ENCODE measurements at places on chromosomes 1 and 21. TPM values are rescaled to one million over a fixed set of nuclear protein-coding genes. Genes with fewer than 3 reads are reported as not detected.
A peak's percentile ranks its signal among the peaks of the same experiment; 100 is the strongest.

Gene FNDC10
- polyA plus RNA-seq: 2.4 TPM

Gene C8A
- polyA plus RNA-seq: 0.34 TPM

Gene SAMD11
- 18.1 TPM for polyA plus RNA-seq

Gene GNG4
- polyA plus RNA-seq: 41.6 TPM

Gene C4BPA
- 0.04 TPM for polyA plus RNA-seq

Gene SLAMF9
- polyA plus RNA-seq: 0.33 TPM

GRCh38 chr1:43586136-43586731, 55.6 kb downstream of the PTPRF start:
- DNase-seq: no peak

DNA sequence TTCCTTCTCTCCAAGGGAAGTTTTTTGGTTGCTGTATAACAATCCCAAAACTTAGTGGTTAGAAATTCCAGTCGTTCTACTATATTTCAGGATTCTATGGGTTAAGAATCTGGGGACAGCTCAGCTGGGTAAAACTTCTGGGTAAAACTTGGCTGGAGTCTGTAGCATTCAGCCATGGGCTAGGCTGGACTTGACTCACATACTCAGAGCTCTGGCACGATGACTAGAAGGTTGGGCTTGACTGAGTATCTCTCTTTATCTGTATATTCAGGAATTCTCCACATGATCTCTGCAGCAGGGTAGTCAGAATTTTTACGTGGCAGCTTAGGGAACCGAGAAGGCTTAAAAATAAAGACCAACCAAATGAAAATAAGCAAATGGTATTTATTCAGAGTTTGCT, 28.2 kb upstream of the HRNR start:
- no peak for DNase-seq

GRCh38 chr1:168892931-168893330, 163.9 kb upstream of the DPT start:
- DNase-seq: no peak

DNA sequence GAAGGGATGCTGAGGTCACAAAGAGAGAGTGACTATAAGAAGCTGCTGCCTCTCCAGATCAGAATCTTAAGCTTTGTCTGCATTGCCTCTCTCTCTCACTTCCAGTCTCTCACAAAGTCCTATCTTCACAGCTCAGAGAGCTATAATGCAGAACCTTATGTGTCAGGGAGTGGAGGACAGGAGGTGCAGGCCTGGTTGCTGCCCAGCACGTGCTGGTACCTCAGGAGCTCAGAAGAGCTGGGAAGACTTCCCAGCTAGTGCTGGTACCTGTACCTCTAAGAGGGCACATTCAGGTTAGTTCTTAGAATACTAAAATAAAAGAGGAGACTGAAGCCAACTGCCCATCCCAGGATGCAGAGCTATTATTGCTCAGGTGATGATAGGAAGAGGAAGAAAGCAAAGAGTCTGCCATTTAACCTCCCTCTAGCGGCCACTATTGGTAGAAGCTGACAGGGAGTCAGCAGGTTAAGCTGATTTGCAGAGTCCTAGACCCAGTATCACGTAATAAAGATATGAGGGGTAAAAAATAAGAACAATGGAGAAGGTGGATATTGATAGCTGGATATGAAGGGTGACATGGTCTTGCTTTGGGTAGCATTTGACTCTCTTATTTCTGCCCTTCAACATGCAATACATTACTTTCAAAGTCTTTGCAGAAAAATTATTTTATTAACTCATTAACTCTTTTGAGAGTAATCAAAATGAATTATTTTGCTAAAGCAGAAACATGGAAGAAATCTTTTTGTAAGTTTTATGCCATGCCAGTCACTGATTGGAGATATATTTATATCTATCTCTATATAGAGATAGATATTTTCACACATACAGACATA, 138.1 kb upstream of the HMCN1 start:
- DNase-seq: peak; percentile 22

DNA sequence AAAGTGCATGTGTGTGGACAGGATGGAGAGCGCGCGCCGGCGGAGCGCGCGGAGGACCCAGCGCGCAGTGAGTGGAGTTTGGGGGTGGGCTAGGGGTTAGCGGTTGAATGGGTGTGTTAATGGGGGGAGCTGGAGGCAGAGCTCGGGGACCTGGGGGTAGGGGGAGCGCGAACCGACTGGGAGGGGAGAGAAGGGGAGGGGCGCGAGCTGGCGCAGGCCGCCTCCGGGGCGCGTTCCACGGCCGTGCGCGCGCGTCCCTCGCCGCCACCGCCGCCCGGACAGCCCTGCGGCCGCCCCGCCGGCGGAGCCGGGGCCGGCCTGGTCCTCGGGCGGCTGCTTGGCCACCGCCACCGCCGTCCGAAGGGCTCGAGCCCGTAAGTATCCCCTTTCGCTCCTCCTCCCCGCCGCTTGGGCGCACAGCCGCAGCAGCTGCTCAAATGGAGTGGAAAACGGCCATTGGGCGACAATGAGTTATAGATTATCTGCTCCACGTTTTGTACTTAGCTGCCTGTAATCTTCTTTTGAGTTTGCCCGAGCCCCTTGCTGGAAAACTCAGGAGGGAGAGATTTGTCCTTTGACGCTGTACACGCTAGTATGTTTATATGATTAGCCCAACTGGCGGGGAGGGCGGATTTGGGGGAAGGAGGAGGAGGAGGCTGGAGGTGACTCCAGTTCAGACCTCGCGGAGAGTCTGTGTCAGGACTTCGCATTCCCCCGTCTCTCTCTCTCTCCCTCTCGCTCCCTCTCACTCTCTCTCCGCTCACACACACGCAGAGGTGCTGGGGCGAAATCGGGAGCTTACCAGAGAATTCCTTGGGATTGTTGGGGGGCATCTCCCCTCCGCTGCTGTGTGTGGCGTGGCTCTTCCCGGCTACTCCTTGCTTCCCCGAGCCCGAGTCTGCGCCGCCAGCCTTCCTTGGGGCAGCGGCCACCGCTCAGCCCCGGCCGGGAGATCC, at the start of gene ADGRL2:
Gene ADGRL2, plus strand, starts transcription at position 240 of the 956 bp plus-strand sequence. CDS start 36,051 bp downstream, outside the sequence.
- DNase-seq: peak; percentile 94

DNA sequence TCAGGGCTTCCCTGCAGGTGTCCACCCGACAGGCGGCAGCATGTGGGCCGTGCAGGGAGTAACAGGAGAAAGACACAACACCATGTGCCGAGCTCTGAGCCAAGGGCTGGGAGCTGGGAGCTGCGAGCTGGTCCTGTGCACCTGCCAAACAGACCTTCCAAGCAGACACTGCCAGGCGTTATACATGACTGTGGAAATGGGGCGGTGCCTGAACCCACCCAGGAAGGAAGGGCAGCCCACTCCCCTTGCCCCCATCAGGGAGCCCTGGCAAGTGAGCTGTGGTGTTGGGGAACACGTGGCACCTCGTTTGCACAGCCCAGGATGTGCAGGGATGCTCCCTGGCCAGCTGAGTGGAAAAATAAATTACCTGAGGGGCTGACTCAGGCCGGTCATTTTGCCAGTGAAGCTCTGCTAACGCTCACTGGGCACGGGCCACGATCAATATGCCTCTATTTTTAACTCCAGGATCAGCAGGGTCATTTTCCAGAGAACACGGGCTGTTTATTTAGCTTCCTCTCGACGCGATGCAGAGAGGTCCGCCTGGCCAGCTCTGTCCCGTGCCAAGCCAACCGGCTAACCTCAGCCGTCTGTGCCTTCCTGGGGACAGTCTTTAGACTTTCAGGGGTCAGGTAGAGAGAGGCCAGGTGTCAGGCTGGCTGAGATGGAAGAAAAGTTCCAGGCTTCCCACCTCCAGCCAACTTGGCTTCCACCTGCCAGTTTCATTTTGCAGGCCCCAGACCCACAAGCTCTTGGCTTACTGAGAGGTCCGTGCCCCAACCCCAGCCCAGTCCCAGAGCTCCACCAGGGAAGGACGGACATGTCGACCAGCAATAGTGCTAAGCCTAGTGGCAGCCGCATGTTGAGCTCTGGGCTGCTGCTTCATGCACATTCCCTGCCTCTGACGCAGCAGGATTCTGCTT, 196.7 kb upstream of the VAMP3 start:
- no peak for DNase-seq

- DNase-seq: peak; percentile 19
Observed at GRCh38 chr1:233668725-233669294, 54.9 kb downstream of the KCNK1 start.

DNA sequence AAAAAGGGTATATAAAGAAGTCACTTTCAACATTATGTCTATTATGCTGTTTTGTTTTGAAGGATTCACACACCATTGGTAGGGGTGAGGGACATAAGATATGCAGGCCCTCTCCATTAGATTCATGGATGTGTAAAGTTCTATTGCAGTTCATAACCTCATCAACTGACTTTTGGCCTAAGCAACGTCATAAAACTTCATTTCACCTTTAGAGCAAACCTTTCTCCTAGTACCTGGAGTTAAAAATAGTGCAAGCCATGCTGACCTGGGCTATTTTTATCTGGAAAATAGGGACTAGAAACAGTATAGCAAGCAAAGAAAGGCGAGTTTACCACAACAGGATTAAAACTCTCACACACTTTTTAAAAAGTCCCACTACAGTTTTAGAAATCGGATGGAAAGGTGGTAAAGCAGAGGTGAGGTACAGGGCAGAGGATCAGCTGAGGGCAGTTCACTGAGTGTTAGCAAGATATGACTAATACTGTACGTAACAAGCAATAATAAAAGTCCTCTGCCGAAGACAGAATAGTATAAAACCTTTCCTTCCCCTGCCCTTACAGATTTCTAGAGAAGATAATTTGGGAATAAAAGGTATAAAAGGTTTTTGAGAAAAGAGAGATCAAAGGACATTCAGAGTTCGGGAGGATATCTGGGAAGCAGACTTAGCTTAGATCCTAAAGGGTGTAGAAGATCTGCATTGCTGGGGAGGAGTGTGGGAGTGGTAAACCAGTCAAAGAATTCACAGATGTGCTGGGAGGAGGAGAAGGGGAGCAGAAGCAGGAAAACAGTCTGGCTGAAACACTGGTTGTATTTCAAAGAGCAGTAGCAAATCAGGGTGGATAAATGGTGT, 14.3 kb downstream of the EGLN1 start:
- DNase-seq: peak; percentile 86

DNA sequence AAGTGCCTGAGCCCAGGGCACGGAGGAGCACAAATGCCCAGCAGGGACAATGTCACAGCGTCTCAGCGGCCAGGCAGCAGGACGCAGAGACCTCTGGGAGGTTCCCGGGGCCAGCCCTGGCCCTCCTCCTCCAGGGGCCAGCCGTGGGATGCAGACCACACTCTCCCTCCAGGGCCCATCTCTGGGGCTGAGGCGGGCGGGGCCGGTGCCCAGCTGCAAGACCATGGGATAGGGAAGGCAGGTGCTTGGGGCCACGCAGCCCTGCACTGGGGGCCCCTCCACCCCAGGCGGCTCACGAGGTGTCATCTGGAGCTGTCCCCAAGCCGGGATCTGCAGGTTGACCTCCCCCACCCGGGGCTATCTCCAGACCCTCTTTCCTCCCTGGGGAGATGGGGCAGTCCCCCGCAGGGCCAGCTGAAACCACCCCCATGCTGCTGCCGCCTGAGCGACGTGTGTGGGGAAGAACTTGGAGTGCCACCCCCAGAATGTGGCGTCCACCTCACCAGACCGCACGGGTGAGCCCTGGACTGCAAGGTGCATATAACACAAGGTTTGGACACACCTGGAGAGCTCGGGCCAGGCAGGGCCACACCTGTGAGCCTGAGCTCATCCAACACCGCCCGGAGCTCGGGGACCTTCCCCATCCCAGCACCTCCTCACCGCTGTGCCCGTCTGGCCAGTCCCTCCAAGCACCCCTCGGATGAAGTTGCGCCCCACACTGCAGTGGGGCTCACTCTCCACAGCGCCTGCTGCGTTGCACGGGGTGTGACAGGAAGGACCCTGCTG, 4.1 kb upstream of the TTLL10 start:
- no peak for DNase-seq

DNA sequence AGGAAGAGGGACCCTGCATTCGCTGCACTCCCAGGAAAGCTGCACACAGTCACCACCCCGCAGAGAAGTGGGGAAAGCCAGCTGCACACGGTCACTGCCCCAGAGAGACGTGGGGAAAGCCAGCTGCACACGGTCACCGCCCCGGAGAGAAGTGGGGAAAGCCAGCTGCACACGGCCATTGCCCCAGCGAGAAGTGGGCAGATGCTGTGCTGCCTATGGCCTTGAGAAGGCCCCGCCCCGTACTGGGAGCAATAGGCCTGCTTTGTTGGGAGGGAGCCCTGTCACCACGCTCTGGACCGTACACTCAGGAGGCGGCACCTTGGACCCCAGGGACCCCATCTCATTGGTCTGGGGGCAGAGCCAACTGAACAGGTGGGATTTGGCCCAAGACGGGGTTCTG, 4.3 kb upstream of the GPR153 start:
- no peak for DNase-seq

DNA sequence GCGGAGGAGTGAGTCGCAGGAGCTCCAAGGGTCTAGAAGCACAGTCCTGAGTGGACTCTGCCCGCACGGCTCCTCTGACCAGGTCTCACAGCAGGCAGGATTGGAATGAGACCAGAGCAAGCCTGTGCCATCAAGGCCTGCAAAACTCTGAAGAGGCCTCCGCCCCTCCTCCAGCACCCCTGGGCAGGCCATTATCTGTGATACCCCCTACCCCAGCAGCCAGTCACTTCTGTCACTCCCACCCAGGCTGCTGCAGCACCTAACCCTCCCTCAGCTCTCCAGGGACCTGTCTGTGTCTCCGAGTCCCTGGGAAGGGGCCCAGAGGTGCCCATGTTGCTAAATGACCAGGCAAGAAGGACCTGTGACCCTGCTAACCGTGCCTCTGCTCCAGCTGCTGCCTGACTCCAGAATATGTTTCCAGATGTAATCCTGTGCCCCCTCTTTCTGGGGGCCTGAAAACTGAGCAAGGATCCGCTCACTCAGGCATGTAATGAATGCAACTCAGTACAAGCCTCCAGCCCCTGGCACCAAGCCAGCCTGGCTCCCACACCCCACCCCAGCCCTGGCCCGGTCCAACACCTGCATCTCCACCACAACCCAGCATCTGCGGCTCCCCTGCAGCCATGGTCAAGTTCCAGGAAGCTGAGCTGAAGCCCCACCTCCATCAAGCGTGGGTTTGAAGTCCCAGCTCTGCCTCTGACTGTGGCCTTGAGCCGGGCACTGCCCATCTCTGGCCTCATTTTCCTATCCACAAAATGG, 22.1 kb upstream of the COL16A1 start:
- no peak for DNase-seq

- no peak for DNase-seq
Observed at GRCh38 chr1:28801461-28801860, 10.5 kb upstream of the OPRD1 start.

GRCh38 chr1:51714374-51715019, 97.6 kb downstream of the OSBPL9 start:
- DNase-seq: no peak

DNA sequence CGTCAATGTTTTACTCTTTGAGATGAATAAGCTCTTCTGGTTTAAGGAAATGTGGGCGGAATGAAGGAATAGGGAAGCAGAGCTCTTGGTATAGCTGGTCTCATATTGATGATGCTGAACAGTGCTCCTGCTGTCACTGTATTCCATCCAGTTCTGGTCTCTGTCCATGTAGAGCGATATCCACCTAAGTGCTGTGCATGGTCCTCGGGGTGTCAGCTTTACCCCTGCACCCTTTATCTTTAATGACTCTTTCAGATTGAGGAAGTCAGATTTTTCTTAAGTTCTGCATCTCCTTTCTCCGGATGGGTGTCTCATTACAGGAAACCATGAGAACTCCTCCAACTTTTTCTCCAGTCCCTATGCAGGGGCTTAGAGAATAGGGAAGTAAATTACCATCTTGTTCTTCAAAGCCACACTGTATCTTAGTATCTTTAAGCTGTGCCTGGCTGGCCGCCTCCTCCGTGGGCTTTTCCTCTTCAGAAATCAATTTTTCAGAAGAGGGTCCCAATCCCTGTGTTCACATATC, 52.9 kb downstream of the PDE4B start:
- no peak for DNase-seq
